ENCODE measurements at places on chromosomes 3 and 15.

DNA sequence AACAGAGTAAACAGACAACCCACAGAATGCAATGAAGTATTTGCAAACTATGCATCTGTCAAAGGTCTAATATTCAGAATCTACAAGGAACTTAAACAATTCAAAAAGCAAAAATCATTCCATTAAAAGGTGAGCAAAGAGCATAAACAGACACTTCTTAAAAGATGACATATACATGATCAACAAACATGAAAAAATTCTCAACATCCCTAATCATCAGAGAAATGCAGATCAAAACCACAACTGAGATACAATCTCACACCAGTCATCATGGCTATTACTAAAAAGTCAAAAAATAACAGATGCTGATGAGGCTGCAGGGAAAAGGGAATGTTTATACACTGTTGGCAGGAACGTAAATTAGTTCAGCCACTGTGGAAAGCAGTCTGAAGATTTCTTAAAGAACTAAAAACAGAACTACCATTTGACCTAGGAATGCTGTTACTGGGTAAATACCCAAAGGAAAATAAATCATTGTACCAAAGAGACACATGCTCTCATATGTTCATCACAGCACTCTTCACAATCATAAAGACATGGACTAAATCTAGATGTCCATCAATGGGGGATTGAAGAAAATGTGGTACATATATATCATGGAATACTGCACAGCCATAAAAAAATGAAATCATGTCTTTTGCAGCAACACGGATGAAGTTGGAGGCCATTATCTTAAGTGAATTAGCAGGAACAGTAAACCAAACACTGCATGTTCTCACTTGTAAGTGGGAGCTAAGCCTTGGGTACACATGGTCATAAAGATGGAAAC is 393.3 kb upstream of the CBLB start:
- DNase-seq = no peak

GRCh38 chr3:126407412-126408044 is 12.8 kb downstream of the CFAP100 start:
- DNase-seq = no peak

DNA sequence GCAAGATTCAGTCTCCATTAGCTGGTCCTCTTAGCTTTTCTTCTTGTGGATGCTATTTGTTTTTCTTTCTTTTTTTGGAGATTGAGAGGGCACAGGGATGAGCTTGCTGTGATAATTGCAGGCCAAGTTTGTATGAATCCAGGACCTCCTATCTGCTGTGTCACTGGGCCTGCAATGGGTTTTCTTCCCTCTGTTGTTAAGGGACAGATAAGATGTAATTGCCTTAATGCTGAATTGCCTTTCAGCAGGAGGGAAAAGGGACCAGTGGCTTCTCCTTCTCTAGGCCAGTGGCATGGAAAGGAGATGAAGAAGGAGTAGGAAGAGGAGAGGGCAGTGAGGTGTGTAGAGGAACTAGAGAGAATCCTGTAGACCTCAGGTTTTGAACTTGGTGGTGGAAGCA is 29.9 kb downstream of the PTPRG start:
- no peak for DNase-seq

GRCh38 chr15:83288381-83288801 is 3.9 kb upstream of the BNC1 start:
- DNase-seq = no peak

DNA sequence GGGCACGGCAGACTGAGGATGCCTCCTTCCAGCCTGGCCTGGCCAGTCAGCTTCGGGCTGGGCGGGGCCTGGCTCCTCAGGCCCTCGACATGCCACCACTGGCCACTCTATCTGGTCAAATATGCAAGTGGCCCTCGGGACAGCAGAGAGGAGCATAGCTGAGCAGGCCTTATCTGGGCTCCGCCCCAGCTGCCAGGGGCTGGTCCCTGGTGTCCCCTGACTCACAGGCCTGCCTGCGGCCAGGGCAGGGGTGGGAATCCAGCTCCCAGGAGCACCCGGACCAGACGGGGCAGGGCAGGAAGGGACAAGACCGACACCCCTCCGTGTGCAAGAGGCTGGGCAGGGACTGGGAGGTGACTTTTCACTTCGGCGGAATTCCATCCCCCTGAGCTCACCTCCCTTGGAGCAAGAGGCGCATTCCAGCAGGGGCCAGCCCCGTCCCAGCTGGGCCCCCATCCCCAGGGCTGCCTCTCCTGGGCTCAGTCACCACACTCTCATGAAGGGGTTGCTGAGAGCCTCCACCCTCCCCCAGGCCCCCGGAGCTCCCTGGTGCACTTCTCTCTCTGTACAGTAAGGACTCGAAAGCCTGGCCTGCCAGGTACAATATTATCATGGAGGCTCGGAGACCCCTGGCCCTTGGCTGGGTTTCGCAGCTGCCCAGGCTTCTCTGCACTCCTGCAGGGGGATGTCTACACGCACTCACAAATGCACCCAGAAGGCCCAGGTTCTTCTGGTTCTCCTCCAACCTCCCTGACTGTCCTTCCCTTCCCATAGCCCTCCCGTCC is 29.5 kb downstream of the WNT7A start:
- DNase-seq = no peak

GRCh38 chr15:48560321-48561051 is 85.0 kb downstream of the FBN1 start:
- no peak for DNase-seq

- no peak for DNase-seq
These were observed 207.7 kb downstream of the SOX2 start for GRCh38 chr3:181919375-181919774.

DNA sequence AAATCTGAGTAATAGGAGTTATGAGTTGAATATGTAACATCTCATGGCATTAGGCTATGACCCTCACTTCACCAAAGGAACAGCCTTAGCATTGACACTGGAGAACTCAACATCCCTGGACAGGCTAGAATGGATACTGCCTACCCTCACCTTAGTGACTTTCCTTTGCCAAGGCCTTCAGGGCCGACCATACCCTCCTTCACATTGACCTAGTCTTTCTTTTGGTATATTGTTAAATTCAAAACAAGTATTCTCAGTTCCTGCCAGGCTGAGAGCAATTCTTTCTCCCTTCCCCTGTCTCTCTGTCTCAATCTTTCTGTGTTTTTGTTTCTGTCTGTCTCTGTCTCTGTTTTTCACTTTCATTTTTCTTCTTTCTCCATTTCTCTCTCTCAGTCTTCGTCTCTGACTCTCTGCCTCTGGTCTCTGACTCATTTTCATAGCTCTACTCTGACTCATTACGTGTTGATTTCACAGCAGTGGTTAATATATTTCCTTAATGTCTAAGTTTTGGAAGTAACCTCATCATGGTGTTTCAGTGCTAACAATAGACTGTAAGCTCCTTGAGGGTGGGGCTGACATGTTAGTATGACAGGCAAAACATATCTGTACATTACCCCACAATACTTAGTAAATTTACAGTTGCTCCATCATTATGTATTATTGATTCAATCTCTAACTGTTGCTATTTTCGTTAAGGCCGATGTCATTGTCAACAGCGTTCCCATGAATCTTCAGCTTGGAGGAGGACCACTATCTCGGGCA is 32.5 kb downstream of the PARP15 start:
- peak; percentile 51 for DNase-seq

GRCh38 chr3:38773528-38773927 is 42.5 kb downstream of the SCN10A start:
- DNase-seq = no peak

DNA sequence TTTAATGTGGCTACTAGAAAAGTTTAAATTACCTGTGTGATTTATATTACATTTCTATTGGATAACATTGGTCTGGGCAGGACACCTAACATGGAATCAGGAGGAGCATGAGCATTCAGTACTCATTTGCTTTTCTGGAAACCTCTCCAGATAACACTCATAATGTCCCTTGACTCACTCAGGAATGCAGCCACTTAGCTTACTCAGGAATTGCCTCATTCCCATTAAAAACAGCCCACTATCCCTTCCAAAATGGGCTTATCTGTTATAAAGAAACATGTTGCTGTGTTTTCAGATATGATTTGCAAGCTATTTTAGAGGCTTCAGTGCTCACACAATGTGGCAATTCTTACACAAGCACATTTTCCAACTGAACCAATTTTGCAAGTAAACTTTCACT is 17.1 kb downstream of the GBE1 start:
- DNase-seq = no peak

GRCh38 chr15:40064231-40064894 is 25.4 kb upstream of the SRP14 start:
- DNase-seq = no peak

DNA sequence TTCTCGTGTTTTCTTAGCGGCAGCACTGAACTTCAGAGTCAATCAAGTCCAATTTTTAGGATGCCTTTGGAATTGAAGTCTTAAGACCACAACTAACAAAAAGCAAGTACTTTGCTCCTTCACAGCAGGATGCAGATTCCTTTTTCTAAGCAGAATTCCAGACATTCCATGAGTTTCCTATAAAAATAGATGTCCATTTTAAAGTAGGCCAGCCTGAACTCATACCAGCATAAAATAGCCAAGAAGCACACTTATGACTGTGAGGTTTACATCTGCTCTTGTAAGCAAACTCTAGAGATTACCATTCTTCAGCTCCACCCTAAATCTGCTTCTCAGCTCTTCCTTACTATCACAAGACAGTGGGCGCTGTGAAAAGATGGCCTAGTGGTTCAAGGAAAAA is 85.8 kb downstream of the THBS1 start:
- DNase-seq = no peak
